ENCODE measurements at places on chromosomes 1 and 21.
A peak's percentile ranks its signal among the peaks of the same experiment; 100 is the strongest.

- no peak for DNase-seq
Measured at GRCh38 chr1:59669752-59670312, 144.9 kb upstream of the HOOK1 start.

DNA sequence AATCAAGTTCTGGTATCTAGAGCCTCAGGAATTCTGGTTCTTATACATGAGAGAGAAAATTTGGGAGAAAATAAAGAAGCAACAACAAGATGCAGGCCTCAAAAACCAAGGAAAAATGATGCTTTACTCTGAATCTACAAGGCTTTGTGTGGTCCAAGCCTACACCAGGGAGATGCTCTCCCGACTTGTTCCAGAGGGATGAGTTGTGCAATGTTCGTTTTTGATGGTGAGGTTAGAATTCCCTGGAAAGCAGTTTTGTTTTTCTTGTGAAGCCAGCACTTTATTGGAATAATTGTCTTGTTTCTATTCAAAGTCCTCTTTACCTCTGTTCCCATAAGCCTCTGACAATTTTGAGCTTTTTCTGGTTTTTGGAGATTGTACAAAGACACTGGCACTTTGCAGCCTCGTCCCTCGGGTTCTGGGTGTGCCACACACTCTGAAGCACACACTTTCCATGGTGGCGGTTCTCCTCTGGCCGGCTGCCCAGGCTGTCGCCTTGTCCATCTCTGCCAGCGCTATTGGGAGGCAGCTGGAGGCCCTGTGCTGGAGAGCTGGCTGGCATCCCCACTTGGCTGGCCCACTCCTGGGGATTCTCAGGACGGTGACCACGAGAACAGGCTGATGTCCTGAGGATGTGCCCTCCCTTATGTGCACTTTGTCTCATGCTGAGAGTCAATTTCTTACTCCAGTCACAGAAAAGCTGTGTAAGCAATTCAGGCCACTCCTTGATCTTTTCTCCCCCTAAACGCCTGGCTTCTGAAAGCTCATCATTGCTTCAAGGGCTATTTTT, 70.2 kb downstream of the EDEM3 start:
- DNase-seq: no peak

- DNase-seq: peak; percentile 30
Measured at GRCh38 chr1:50651476-50652263, 228.4 kb upstream of the DMRTA2 start.

DNA sequence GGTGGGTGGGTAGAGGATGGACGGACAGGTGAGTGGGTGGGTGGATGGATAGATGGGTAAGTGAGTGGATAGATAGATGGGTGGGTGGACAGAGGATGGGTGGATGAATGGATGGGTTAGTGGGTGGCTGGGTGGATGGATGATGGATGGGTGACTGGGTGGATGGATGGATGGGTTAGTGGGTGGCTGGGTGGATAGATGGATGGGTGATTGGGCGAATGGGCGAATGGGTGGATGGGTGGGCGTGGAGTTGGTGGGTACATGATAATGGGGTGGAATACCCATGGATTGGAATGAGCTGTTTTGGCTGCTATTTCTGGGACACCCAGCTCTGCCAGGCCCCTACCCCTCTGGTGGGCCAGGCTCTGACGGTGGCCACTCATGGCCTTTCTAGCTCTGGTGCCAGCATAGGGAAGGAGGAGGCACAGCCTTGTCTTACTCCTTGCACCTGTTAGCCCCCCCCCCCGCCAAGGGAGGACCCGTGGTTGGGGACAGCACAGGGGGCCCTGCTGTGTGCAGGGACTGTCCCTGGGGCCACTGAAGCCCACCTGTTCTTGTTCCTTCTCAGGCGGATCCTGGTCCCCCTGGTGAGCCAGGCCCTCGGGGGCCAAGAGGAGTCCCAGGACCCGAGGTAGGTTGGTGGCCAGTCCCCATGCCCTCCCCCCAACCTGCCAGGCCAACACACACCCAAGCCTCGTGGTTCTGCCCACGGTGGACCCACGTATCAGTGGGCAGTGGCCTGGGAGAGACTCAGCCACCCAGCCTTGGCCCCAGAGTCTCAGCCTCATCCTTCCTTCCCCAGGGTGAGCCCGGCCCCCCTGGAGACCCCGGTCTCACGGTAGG, 26.4 kb downstream of the COL6A2 start:
- DNase-seq: no peak

- no peak for DNase-seq
Measured at GRCh38 chr21:38206646-38207045, 50.1 kb upstream of the KCNJ15 start.

Data from LNCaP clone FGC (cell line).